ENCODE measurements at places on chromosomes 4 and X.

GRCh38 chr4:23924556-23924955 is 34.7 kb upstream of the PPARGC1A start:
- no peak for DNase-seq

GRCh38 chrX:10756441-10756840 is 136.1 kb upstream of the MID1 start:
- no peak for DNase-seq

DNA sequence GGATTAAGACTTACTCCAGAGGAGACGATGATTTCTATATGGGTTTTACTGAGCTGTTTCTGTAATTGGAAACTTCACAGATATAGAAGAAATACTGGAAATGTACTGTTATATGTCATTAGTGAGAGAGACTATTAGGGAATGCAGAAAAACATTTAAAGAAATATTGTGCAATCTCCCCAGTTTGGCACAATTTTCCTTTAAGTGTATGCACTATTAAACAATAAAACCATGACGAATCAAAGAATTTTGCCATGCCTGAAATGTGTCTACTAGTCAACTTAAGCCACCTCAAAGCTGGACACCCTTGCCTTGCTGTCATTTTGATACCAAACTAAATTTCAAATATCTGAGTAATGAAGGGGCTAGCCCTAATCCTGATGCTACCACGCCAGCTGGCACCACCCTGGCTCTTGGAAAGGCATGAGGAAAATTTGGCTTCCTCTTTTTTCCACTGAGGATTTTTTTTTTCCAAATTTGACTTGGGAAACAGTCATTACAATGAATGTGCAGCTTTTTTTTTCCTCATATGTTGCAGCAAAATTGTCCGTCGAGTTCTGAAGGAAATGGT is 36.1 kb downstream of the MTTP start:
- DNase-seq: no peak

DNA sequence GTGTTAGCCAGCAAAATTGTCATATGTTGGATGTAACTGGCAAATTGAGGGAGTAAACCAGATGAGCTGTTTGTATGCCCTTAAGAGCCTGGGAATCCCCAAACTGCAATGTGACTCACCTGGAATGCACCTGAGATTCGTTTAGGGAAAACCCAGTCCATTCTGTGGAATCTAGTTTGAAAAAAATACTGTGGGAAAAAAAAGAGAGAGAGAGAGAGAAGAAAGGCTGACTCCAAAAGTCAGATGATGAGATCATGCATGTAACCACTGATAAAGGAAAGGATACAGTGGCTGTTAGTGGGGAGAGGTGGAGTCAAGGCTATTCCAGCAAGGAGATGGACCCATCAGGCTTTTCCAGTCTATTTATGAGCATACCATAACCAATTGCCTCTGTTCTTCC is 48.5 kb downstream of the SLC9A7 start:
- DNase-seq: no peak

DNA sequence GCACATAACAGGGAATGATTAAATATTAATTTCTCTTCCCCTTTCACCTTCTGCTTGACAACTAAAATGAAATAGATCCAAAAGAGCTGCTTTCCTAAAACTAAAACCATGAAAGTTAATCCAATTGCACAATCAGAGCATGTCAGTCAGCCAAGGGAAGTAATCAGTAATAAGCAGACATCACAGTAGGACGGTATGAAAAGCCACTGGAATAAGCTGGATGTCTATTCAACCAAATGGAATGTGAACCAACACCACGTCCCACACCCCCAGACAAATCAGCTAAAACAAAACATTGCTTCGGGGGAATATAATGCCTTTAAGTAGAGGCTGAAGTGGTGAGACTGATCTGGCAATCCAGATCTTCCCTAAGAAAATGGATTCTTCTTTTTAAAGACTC is 859.4 kb upstream of the FTHL17 start:
- DNase-seq: no peak

- no peak for DNase-seq
These were observed 516.6 kb downstream of the PPARGC1A start for GRCh38 chr4:23373261-23373660.

DNA sequence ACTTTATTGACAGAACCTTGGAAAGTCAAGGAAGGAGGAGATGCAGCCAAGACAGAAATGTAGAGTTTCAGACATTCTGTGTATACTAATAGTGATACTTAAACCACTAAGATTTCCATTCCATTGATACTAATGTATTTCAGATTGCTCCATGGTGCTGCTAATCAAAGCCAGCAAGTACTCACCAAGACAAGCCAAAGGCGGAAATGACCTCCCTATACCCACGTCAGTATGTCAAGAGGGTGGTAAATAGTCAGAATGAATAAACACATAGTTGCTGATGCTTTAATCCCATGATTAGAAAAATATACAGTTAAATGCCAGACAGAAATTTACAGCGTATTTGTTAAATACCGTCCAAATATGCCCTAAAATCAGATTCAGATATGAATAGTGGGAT is 417.8 kb upstream of the INTU start:
- DNase-seq: no peak
